ENCODE measurements at places on chromosomes 11 and 22. TPM values are rescaled to one million over a fixed set of nuclear protein-coding genes. Genes with fewer than 3 reads are reported as not detected.

The PIH1D2 gene
- polyA plus RNA-seq, result 3.3 TPM

The SAA1 gene
- polyA plus RNA-seq, result 1,277 TPM

The MLC1 gene
- not detected for polyA plus RNA-seq

The SAA4 gene
- 4.2 TPM for polyA plus RNA-seq

The CRYBB2 gene
- polyA plus RNA-seq, result 0.24 TPM

The PUS3 gene
- polyA plus RNA-seq, result 16.4 TPM

The GGTLC2 gene
- not detected for polyA plus RNA-seq

The OR2AG1 gene
- not detected for polyA plus RNA-seq

The ZP1 gene
- polyA plus RNA-seq, result 0.48 TPM

The CLCF1 gene
- polyA plus RNA-seq, result 5.6 TPM

The C11orf21 gene
- 0.04 TPM for polyA plus RNA-seq

The OR4C6 gene
- not detected for polyA plus RNA-seq

The OR52N4 gene
- not detected for polyA plus RNA-seq

The CHST1 gene
- 12.1 TPM for polyA plus RNA-seq

The RFPL1 gene
- not detected for polyA plus RNA-seq

Data from adrenal gland (tissue), 19 donors.